ENCODE measurements at places on chromosomes 3 and 15. TPM values are rescaled to one million over a fixed set of nuclear protein-coding genes. Genes with fewer than 3 reads are reported as not detected.

The ANKUB1 gene
- not detected for total RNA-seq

- no peak for DNase-seq
Observed at GRCh38 chr3:138439646-138440045, 5.2 kb downstream of the ESYT3 start.

GRCh38 chr3:9750556-9751411, 1.0 kb downstream of the OGG1 start:
- DNase-seq = no peak

The CLN6 gene
- total RNA-seq = 19.2 TPM

- peak; percentile 62 for DNase-seq
Observed at GRCh38 chr15:76999996-77000395, 5.1 kb downstream of the PSTPIP1 start.

DNA sequence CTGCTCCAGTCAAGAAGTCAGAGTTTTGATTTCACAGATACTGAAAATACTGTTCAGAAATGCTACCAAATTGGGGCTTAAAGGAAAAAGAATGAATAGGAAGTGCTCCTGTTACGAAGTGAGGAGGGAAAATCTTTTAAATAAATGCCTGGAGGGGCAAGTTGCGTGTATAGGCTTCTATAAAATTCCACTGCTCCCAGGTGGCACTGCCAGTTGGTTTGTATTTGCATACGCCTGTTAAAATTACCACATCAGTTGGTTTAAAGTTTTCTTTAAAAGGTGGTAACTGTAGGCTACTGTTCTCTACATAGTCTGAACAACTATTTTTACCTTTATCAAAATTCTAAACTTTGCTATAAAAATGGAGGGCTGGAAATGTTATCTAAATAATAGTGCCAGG, 123.5 kb downstream of the DLG1 start:
- DNase-seq = no peak

GRCh38 chr3:126731044-126731443, 27.0 kb downstream of the CHCHD6 start:
- no peak for DNase-seq

DNA sequence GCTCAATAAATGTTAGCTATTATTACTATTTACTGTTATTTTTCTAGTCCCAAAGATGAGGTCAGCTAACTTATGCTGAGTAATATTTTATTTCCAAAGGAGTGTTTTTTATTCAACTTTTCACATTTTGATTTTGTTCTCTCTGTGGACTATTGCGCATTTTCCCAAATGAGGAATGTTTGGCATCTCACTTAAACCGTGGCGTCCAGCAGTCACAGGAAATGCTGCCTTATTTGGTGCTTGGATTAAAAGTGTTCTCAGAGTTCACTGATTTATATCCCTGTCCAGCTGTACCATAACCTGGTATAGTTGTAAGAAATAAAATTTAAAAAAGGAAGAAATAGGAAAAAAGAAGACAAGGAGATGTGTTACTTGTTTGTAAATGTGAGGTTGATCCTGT, 166.8 kb downstream of the THSD4 start:
- no peak for DNase-seq

DNA sequence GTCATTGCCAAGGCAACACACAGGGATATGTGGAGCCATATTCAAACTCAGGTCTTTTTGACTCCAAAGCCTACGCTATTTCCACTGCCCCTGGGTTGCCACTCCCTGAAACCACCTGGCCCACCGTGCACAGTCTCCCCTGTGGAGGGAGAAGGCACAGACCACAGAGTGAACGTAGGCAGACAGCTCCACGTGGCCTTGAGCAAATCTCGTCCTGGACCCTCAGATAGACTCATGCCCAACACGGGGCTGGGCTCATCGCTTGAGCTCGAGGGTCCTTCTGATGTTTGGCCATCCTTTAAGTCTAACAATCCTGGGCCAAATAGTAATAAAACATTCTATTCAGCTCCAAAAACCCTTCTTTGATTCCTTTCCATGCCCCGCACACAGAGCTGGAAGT, 72.0 kb downstream of the CPN2 start:
- DNase-seq = peak; percentile 43

The GCSAM gene
- not detected for total RNA-seq

GRCh38 chr15:58736018-58736643, 13.4 kb downstream of the ADAM10 start:
- no peak for DNase-seq

GRCh38 chr15:63263519-63263918, 13.9 kb upstream of the APH1B start:
- DNase-seq = no peak

The FOXB1 gene
- total RNA-seq = not detected

The TAGLN3 gene
- not detected for total RNA-seq

- no peak for DNase-seq
Observed at GRCh38 chr3:5294356-5294755, 106.8 kb downstream of the EDEM1 start.

DNA sequence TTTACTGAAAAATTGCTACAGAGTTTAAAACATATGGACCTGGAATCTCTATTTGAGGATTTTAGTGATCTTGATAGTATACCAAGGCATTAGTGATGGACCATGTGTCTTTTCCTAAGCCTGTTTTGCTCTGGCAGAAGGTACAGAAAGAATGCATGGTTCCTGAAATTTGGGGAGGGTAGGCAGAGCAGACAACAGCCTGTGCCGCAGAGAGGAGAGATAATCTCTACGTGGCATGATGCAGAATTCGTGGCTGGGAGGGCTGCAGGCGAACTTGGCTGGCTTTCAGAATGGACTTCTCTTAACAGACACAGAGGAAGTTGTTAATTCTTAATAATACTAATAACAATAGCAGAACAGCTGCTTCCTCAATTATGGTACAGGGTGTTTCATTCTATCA, 137.5 kb upstream of the FOXB1 start:
- DNase-seq = no peak

GRCh38 chr3:65846936-65847335, 191.8 kb downstream of the MAGI1 start:
- no peak for DNase-seq

The MCTP2 gene
- total RNA-seq = 4.5 TPM

GRCh38 chr3:147406028-147406931, at the start of gene ZIC4:
ZIC4 (minus strand) TSS chr3:147406543; CDS start chr3:147402797, 3,746 bp downstream.
- no peak for DNase-seq

The GOLIM4 gene
- total RNA-seq = 67.1 TPM
